DND-41 (cell line): ENCODE measurements at places on chromosomes 3 and 15.

- H3K4me1 ChIP-seq = peaks cover 24% of the 10 kb centered on the region
- H3K36me3 ChIP-seq = no peaks in the 10 kb centered on the region
- peak; percentile 71 for DNase-seq
- H3K27me3 ChIP-seq = peaks cover 23% of the 10 kb centered on the region
Observed at GRCh38 chr3:23944861-23945662, at the start of gene NR1D2. NR1D2 (plus strand) TSS chr3:23945286; CDS start chr3:23945579, 293 bp downstream.

- no peaks in the 10 kb centered on the region for H3K36me3 ChIP-seq
- H3K27me3 ChIP-seq = no peaks in the 10 kb centered on the region
- no peak overlapping the region for H3K4me3 ChIP-seq
- no peak overlapping the region for H3K27ac ChIP-seq
Observed at GRCh38 chr3:169628567-169628966, 34.9 kb downstream of the MECOM start.

DNA sequence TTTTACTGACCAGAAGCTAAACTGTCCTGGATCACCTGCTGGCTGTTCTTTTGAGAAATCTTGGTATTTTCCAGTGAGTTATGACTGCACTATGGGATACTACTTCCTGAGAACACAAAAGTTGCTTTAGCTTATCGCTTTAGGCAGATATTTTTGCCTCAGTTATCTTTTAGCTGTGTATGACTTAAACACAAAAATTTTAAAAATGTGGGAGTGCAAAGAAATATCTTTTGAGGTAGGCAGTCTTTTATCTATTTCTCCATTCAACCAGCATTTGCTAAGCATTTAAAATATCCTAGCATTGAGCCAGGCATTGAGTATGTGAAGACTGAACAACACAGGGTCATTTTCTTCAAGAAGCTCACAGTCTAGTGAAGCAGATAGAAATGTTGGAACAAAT lies 981.9 kb downstream of the FHIT start:
- no peak overlapping the region for H3K27ac ChIP-seq
- no peaks in the 10 kb centered on the region for H3K27me3 ChIP-seq
- no peak overlapping the region for H3K4me3 ChIP-seq
- DNase-seq = no peak
- H3K4me1 ChIP-seq = no peaks in the 10 kb centered on the region
- no peaks in the 10 kb centered on the region for H3K36me3 ChIP-seq

GRCh38 chr3:128483657-128484403 lies 9.2 kb downstream of the GATA2 start:
- H3K36me3 ChIP-seq = no peaks in the 10 kb centered on the region
- peaks cover 64% of the 10 kb centered on the region for H3K27me3 ChIP-seq
- H3K4me1 ChIP-seq = peaks cover 7% of the 10 kb centered on the region

DNA sequence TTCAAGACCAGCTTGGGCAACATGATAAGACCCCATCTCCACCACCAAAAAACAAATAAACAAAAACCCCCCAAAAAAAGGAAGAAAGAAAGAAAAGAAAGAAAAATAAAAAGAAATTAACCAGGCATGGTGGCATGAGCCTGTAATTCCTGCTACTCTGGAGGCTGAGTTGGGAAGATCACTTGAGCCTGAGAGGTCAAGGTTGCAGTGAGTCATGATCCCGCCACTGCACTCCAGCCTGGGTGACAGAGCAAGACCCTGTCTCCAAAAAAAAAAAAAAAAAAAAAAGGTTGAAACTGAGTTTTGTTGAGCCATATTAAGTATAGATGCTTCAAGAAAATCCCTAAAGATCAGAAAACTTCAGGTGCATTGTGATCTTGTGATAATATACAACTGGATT lies 217.3 kb upstream of the LRRFIP2 start:
- DNase-seq = no peak
- H3K36me3 ChIP-seq = no peaks in the 10 kb centered on the region
- no peaks in the 10 kb centered on the region for H3K27me3 ChIP-seq
- H3K4me3 ChIP-seq = no peak overlapping the region
- no peaks in the 10 kb centered on the region for H3K4me1 ChIP-seq

DNA sequence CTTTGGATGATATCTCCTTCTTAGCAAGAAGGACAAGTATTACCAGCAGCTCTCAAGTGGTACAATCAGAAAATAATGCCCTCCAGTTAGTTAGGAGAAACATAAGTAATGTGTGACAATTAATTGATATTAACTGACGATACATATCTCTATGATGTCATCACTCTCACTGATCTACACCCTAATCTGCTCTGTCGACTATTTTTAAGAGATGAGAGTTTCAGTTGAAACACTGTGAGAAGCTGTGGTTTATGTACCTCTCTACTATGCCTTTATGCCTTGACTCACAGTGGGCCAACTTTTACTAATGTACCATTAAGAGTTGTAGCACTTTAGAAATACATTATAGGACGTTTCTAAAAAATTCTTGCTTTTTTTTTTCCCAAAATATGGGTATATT lies 8.6 kb downstream of the CEP152 start:
- H3K27me3 ChIP-seq = no peaks in the 10 kb centered on the region
- H3K4me3 ChIP-seq = no peak overlapping the region
- no peak overlapping the region for H3K27ac ChIP-seq
- H3K36me3 ChIP-seq = peaks cover 31% of the 10 kb centered on the region
- no peak for DNase-seq

- no peaks in the 10 kb centered on the region for H3K4me1 ChIP-seq
- H3K36me3 ChIP-seq = no peaks in the 10 kb centered on the region
Observed at GRCh38 chr3:25472731-25473130, 44.7 kb downstream of the RARB start.
